ENCODE measurements at places on chromosomes 6 and 20. TPM values are rescaled to one million over a fixed set of nuclear protein-coding genes. Genes with fewer than 3 reads are reported as not detected.

- DNase-seq, result no peak
Observed at GRCh38 chr6:40517654-40518053, 69.5 kb downstream of the LRFN2 start.

GRCh38 chr20:35252037-35252461 lies 25.6 kb downstream of the MMP24 start:
- no peak for DNase-seq

MYLK2 gene
- 0.22 TPM for total RNA-seq

DNA sequence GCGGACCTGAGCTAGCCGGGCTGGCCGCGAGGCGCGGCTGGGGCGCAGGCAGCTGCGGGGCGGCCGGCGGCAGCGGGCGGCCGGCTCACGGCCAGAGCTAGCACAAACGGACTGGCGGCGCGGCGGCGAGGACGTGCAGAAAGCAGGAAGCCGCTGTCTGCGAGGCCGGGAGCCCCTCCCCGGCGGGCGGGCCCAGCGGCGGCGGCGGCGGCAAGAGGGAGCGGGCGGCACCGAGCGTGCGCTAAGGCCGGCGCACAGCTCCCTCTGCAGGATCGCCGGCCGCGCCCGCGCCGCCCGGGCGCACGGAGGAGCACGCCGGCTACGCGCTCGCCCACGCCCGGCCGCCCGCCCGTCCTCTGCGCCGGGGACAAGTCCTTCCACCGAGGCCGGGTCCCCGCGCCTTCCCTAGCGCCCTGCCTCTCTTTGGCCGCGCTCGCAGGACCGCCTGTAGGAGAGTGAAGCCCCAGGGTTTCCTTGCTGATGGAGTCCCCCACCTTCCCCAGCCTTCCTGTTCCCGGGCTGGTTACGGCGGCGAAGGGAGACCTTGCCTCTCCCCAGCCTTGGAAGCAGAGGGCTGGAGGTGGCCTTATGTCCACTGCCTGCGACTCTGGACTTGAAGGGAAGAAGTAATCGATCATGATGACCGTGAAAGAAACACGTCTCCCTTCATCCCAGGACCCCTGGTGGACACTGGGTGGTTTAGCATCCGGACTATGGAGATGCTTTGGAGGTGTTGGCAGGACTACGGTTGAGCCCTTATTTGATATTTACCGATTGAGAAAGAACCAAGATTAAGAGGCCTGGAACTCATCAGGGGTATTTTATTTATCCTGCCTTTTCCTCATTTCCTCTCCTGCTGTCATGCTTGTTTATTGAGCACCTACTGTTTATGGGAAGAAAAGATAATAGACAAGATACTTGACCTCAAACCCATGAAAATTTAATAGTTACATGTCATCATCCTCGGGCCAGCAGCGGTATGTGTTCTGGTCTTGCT lies at the start of gene PREP:
TSS of gene PREP (minus strand) at position 144 of the 997 bp plus-strand sequence. CDS start 191 bp downstream, outside the sequence.
- peak; percentile 95 for DNase-seq

HLA-DRB1 gene
- 366 TPM for total RNA-seq

- DNase-seq, result no peak
Observed at GRCh38 chr20:14828459-14828858, 491.0 kb upstream of the FLRT3 start.

RCAN2 gene
- total RNA-seq, result 4.7 TPM

VGLL2 gene
- not detected for total RNA-seq

GRCh38 chr6:41644297-41644879 lies 6.1 kb downstream of the MDFI start:
- no peak for DNase-seq

DNA sequence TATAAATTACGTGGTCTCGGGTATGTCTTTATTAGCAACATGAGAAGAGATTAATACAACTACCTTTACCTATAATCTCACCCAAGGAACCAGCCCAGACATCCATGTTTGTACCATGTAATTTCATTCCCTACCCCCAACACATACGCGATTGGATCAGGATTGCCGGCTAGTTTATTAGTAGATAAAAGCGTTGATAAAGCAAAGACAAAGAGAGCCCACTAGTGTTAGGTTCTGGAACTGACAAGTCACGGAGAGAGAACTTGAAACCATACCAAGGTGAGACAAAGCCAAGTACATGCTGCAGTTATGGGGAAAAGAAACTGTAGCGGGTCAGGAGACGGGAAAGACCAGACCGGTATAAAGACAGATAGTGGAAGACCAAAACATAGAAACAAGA lies 37.4 kb upstream of the FAM135A start:
- peak; percentile 55 for DNase-seq

- no peak for DNase-seq
Observed at GRCh38 chr6:159739341-159739740, 12.0 kb downstream of the WTAP start.

GRCh38 chr6:16251706-16252105 lies 13.3 kb downstream of the GMPR start:
- no peak for DNase-seq

DNA sequence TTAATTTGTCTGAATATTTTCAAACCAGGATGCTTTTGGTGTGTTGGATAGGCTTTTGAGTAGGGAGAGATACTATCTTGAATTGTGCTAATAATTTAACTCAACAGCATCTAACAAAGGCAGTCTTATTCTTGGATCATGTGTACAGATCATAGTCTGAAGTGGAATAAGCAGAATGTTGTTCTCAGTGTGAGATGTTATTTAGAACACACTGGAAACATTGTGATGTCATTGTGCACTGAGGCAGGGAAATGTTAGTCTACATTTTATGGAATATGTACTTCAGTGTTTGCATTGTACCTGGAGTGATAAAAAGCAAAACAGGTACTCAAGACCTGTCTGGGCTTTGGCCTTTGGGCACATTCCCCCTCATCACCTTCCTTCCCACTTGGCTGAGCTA lies 35.0 kb downstream of the RNF144B start:
- no peak for DNase-seq

SLC2A10 gene
- total RNA-seq, result not detected

GRCh38 chr6:87070741-87071140 lies 24.2 kb downstream of the CGA start:
- no peak for DNase-seq

- no peak for DNase-seq
Observed at GRCh38 chr6:88013015-88013414, 34.6 kb upstream of the SPACA1 start.

DNA sequence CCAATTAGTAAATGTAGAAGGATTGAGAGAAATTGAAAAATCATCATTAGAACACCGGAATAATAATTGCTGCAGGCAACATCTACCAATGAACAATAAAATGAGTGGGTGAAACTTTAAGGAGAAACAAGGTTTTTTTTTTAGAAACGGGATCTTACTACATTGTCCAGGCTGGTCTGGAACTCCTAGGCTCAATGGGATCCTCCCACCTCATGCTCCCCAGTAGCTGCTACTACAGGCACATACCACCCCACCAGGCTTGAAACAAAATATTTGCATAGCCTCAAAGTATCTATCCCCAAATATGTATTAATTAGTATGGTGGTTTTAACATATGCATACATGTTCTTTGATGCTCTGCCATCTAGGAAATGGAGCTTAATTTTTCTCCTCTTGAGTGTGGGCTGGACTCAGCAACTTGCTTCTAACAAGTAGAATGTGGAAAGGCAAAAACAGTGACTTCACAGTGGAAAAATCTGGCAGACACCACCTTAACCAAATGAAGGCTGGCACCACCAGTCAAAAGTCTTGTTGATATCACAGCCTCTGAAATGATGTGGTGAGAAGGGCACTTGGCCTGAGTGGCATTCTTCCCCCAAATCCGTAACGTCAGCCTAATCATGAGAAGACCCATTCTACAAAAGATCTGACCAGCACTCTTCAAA lies 12.1 kb downstream of the NRSN2 start:
- DNase-seq, result no peak

RIPOR2 gene
- 73.8 TPM for total RNA-seq

SPATA2 gene
- 3.1 TPM for total RNA-seq

GRCh38 chr20:29743101-29743931 lies 1514.1 kb upstream of the DEFB115 start:
- no peak for DNase-seq

GRCh38 chr20:45779011-45779915 lies 12.4 kb downstream of the WFDC3 start:
- no peak for DNase-seq

GRCh38 chr6:142929751-142930358 lies 15.1 kb downstream of the HIVEP2 start:
- no peak for DNase-seq

GRCh38 chr6:142271476-142271875 lies 30.3 kb upstream of the ADGRG6 start:
- DNase-seq, result no peak

KCNK16 gene
- not detected for total RNA-seq

- DNase-seq, result no peak
Observed at GRCh38 chr20:25125636-25126035, 43.7 kb upstream of the VSX1 start.

DNA sequence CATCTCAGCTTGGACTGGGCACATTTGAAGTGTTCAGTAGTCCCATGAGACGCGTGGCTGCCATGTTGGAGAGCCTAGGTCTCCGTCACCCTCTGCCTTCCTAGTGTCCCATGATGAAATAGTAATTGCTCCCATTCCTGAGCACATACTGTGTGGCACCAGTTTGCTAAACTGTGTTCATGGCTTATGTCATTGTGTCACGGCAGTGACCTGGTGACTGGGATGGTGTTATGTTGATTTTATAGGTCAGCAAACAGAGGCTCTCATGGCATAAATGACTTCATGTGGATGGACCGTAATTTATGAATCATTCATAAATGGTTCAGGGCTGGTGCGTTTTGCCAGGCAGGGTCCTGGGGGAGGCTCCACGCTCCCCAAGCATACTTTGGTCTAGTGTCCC lies 3.8 kb downstream of the BCAS4 start:
- DNase-seq, result no peak

- DNase-seq, result no peak
Observed at GRCh38 chr6:3364391-3364790, 92.5 kb downstream of the SLC22A23 start.

DNA sequence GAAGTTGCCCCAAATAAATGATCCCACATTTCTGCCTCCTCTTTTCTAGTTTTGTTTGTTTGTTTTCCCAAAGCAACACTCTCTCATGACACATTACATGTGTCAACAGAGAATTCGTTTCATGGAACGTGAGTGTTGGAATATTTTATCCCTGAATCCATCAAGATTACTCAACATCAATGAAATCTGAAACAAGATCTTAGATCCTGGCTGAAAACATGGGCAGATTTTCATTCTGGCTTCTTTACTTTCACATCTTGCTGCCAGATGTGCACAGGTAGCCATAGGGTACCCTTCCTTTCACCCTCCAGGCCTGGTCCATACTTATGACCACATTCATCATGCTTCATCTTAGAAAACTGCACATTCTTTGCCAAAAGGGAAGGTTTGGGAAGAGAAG lies 347.0 kb downstream of the DOK5 start:
- DNase-seq, result no peak

GRCh38 chr6:49202924-49203536 lies 260.0 kb downstream of the MMUT start:
- DNase-seq, result no peak

SLC35B2 gene
- 30.0 TPM for total RNA-seq

GRCh38 chr20:25087186-25087929 lies 5.4 kb upstream of the VSX1 start:
- no peak for DNase-seq

- no peak for DNase-seq
Observed at GRCh38 chr6:11628562-11628961, 91.0 kb downstream of the TMEM170B start.

GGTLC1 gene
- total RNA-seq, result not detected

DNA sequence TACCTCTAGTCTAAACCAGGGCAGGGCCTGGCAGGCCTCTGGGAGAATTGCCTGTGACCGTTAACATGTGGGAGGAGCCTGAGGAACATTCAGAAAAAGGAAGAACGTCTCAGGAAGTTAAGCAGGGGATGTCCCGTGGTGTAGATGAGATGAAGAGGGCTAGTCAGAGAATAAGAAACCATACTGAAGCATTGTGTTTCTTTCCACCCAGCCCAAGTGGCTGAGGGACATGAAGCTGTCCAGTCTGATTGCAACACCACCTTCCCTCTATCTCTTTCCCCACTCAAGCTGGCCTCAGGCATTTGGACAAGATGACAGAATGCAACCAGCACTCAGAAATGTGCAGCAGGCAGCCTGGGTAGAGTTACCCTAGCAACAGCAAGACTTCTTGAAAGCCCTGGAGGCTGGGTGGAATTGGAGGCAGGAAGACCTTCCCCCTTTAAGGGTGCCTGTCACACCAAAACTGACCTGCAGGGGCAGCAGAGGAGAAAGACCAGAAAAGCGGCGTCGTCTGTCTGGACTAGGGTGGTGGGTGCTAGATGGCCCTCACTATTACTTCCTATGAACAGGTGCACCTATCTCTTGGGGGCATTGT lies 186.1 kb downstream of the UNC5CL start:
- DNase-seq, result peak; percentile 71

TFAP2A gene
- total RNA-seq, result 0.22 TPM

DNA sequence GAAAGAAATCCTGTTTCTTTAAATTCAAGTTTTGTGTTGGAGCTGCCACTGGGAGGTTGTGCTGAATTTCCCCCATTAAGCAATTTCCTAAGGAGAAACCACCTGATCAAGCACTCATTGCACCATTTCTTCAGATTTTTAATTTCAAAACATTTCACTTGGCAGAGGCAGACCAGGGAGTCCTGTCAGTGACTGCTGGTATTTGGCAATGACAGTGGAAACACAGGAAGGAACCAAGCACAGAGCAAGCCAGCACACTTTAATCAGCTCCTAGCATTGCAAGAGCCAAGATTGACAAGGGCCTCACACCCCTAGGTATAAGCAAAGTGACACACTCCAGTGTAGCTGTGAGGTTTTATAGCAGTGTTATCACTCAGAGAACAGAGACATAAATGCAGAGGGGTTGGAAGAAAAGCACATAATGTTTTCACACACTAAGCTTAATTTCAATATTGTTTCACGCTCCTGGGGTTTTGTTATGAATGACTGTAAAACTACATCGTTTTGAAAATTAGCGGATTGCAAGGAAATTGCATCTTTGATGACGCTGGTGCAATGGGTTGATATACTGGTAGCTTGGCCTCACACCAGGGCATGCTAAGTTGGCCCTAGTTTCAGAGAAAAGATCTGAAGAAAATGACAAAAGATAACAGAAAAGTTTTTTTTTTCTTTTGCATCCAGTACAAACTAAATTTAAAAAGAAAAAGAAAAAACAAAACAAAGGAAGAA lies 768.4 kb downstream of the TFAP2A start:
- no peak for DNase-seq

TRERF1 gene
- total RNA-seq, result 30.2 TPM

WFDC5 gene
- not detected for total RNA-seq

PCK1 gene
- total RNA-seq, result 2.5 TPM

GRCh38 chr6:21067521-21067920 lies 526.0 kb upstream of the SOX4 start:
- DNase-seq, result no peak

BMP6 gene
- total RNA-seq, result 0.07 TPM

- DNase-seq, result no peak
Observed at GRCh38 chr6:41536795-41537758, 9.1 kb upstream of the FOXP4 start.

GRCh38 chr20:58784321-58785074 lies 66.2 kb downstream of the GNAS-AS1 start:
- DNase-seq, result no peak

All from Karpas-422 (cell line).